ENCODE measurements at places on chromosomes 1 and 21. TPM values are rescaled to one million over a fixed set of nuclear protein-coding genes. Genes with fewer than 3 reads are reported as not detected.

Gene DFFB
- polyA plus RNA-seq: not detected

DNA sequence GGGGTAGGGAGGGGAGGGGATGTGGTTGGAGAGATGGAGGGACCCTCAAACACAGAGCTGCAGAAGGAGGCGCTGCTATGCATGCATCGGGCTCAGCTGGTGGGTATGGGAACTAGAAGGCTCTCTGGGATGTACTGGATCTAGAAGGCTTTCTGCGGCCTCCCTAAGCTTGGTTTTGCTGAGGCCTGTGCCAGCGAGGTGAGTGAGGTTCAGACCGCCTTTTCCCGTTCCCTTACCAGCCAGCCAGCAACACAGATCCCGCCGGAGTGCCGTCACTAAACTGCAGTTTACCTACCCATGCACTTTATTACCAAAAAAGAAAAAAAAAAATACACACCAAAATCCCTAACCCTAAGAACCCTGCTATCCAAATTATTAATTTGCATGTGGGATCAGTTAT lies 180.2 kb downstream of the PRDM16 start:
- no peak for DNase-seq

GRCh38 chr1:58993403-58993802 lies 209.6 kb upstream of the JUN start:
- no peak for DNase-seq

DNA sequence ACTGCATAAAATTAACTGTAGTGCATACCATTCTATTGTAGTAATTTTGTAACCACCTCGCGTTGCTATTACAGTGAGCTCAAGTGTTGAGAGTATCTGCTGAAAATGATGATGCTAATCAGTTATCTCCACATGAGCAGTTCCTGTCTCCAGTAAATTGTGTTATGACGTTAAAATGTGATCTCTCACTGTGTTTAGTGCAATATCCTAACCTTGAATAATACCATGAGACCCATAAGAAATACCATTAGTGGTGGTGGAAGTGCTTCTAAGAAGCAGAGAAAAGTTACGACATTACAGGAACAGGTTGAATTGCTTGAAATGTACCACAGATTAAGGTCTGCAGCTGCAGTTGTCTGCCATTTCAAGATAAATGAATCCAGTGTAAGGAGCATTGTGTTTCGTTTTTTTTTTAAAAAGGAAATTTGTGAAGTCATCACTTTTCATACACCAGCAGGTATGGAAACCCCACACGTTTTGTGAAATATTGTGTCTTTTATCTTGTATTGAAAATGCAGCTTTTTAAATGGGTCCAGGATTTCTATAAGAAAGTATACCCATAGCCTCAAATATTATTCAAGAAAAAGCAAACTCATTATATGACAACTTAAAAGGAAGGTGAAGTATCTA lies 72.5 kb downstream of the ANGPTL1 start:
- DNase-seq: no peak

- DNase-seq: no peak
These were observed 89.2 kb upstream of the POU3F1 start for GRCh38 chr1:38135625-38136414.
